AML-193 (cell line): ENCODE measurements at places on chromosomes 3 and 15.

DNA sequence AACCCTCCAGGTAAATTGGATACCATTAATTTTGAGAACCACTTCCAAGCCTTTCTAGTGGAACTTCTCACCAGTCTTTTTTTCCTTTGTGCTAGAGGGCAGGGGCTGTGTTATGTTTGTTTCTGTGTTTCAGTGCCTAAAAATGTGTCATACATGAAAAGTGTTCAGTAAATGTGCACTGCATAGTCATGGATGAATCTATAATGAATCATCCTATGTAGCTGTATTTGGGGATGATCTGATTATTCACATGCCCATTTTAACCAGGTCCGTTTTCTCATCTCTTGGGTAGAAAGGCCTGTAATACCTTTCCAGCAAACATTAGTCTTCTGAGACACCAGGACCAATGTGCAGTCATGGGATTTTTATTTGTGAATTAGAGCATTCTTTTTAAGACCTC lies 583.0 kb upstream of the GOLIM4 start:
- DNase-seq = no peak

GRCh38 chr3:48797626-48798025 lies 50.0 kb downstream of the PRKAR2A start:
- no peak for DNase-seq

DNA sequence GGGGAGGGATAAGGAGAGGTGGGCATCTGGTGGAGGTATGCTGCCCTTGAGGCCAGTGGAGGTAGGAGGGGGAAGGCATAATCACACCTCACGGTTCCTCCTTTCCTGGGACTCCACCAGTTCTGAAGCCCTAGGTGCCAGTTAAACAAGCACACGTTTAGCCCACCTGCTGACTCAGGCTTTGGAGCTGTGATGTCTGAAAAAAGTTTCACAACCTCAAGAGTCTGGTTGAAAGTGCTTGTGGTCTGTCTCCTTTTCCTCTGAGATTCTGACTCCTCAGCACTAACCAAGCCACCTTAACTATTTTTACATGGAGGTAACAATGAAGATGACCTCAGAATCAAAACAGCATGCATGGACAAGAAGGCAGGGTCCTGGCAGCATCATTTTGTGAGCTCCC lies 23.0 kb downstream of the HPS3 start:
- peak; percentile 12 for DNase-seq

- DNase-seq = no peak
Measured at GRCh38 chr3:134359121-134360010, 14.9 kb downstream of the AMOTL2 start.

GRCh38 chr3:111588527-111588926 lies 6.6 kb downstream of the ZBED2 start:
- no peak for DNase-seq

GRCh38 chr3:20523293-20523692 lies 337.3 kb upstream of the SGO1 start:
- no peak for DNase-seq

- no peak for DNase-seq
Measured at GRCh38 chr15:41605566-41605965, 46.6 kb downstream of the TYRO3 start.

- no peak for DNase-seq
Measured at GRCh38 chr15:64355348-64355943, 527 bp downstream of the CSNK1G1 start.

DNA sequence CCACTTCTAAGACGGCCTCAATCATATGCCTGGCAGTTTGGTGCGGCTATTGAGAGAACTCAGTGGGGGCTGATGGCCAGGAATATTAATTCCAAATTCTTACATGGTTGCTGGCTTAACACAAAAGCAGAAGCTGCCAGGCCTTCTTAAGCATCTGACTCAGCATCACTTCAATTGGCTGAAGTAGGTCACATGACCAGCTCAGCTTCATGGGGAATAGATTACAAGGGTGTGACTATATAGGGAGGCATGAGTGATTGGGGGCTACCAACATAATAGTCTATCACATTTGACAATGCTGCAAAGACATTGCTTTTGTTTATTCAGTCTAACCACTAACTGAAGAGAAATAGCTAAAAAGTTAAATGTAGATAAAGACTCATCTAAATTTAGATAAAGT lies 101.6 kb upstream of the ANKRD28 start:
- DNase-seq = no peak

DNA sequence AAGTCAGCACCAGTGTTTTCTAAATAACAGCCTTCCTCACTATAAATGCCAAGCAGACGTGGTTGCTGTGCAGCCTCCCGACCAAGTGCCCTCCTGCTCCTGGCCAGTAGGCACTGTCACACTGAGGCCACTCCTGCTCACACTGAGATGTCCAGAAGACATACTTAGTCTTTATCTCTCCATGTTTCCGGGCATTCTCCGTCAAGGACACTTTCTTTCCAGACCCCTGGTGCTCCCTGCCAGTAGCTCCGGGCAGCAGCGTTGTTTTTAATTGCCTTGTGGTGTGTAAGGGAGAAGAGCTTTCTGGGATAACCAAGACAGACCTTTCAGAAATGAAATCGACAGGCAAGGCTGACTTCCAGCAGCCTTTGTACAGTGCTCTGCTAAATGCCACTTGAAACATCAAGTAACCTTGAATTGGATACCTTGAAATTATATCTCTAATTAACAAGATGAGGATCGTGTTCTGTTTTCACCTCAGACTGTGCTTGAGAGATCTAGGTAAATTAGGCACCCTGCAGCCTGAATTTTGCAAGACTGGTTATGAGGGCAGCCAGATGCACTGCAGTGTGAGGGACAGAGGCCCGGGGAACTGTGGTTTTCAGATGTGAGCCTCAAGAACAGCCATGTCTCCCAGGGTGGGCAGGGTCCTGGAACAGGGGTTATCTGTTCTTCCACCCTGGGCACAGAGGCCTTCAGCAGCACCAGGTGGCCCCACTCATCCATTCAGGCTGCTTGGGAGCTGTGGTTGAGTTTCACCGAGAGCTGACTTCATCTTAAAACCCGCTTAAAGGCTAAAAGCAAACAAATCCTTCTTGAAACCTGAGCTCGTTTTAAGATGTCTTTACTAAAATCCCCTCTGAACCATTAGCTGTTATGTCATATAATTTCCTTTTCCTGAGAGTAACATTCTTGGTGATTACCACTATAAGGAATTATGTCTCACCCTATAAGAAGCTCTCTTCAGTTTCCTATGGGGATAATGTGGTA lies 105.5 kb upstream of the IL12A start:
- no peak for DNase-seq

DNA sequence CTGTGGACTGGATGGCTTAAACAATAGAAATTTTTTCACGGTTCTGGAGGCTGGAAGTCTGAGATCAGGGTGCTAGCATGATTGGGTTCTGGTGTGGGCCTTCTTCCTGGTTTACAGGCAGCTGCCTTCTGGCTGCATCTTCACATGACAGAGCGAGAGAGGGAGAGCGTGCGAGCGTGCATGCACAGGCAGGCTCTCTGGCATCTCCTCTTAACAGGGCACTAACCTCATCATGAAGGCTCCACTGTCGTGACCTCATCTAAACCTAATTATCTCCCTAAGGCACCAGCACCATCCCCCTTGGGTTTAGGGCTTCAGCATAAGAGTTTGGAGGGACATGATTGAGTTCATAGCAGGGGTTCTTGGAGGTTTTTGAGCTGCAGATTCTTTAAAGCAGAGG lies 292.0 kb upstream of the C2CD4B start:
- no peak for DNase-seq

GRCh38 chr3:40465456-40465855 lies 8.3 kb downstream of the RPL14 start:
- no peak for DNase-seq

GRCh38 chr15:40285151-40285550 lies 2.3 kb upstream of the ANKRD63 start:
- DNase-seq = no peak

GRCh38 chr3:187718802-187719201 lies 16.4 kb upstream of the RTP2 start:
- DNase-seq = no peak

GRCh38 chr15:60417112-60417511 lies 19.3 kb upstream of the ANXA2 start:
- no peak for DNase-seq

DNA sequence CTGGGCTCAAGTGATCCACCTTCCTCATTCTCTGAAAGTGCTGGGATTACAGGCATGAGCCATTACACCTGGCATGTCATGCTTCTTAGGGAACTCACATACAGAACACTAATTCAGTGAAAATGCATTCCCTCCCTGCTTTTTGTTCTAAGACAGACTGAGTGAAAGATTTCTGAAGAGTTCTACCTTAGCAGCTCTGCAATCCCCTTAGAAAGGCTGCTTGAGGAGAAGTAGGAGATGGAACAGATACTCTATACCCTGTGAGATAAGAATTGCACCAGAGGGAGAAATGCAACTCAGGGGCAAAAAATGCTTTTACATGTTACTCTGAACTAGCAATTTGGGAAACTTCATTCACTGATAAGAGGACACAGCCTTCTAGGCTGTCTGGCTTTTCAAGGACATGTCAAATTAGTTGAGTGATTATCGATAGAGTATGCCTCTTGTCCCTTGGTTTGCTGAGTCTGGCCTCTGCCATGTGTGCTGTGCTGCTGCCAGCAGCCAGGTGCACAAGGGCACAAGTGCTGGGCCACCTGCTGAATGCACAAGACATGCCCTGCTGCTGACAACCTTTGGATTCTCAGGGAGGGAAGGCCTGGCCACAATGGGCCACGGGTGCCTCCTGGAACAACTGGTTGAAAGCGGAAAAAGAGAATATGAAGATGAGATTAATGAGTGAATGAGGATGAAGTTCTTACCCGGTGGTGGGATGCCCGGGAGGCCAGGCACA lies 17.8 kb downstream of the UQCC5 start:
- DNase-seq = no peak

- no peak for DNase-seq
Measured at GRCh38 chr3:33377931-33378330, 62.3 kb downstream of the UBP1 start.

DNA sequence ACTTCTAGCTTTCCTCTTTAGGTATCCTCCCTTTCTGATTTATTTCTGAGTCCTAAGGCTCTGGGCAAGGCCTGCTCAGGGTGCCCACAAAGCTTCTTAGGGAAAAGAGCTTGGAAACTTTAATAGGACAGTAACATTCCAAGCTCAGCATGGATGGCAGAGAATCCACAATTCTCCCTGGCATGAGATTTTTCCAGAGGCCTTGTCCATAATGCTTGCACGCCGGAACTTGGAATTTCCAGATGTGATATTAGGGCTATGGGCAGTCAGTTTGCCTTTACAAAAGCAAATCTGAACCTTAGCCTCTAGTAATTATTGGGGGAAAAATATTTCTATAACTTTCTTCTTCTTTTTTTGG lies 139.0 kb upstream of the RBMS3 start:
- DNase-seq = no peak

DNA sequence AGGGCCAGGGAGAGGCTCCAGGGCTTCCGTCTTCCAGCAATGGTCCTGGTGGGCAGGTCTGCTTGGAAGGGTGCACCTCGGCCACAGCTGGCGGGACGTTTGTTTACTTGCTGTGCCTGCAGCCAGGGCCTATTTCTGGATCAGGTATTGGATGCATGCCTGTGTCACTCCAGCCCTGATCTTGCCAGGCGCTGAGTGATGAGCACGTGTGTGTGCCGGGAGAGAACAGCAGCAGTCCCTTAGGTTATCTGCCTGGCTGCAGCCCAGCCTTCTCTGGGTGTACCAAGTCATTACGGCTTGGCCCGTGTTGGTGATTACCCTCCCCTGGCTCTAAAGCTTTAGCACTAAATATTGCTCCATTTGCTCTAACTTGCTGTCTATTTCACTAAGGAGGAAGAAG lies 14.9 kb downstream of the CCDC32 start:
- DNase-seq = no peak

- DNase-seq = no peak
Measured at GRCh38 chr3:66430876-66431275, 69.9 kb downstream of the LRIG1 start.

DNA sequence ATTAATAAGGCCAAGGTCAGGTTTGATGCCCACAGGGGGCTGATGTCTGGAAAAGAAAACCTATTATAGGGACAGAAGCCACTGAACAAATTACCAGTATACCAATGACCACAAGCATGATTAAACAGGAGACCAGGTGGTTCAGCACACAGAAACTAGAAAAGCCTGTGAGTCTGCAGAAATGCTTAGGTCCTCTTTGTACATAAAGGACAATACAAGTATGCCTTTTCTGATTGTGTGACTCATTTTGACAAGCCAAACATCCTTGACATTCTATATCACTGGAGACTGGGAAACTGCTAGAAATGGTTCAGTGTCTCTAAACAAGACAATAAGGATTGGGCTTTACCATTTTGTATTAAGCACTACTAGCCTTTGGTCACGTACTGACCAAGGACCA lies 113.2 kb upstream of the MYO5C start:
- no peak for DNase-seq

DNA sequence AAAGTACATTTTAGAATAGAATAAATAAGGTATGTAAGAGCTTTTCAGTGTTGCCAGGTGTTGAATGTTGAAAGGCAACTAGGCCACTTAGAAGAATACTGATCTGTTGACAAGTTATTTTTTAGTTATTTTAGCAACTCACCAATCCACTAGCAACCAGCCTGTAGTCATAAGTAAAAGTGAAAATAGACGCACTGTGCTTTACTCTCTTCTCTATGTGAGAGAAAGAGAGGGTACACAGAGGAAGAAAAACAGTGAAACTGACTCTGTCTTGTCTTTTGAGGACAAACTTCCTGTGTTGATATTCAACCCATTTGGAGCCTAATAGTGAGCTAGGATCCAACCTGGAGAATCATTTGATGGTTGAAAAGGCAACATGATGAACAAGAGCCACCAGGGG lies 327.1 kb upstream of the GOLIM4 start:
- no peak for DNase-seq

- no peak for DNase-seq
Measured at GRCh38 chr15:63677778-63678177, 80.6 kb downstream of the FBXL22 start.

GRCh38 chr3:30941342-30941741 lies 46.9 kb upstream of the GADL1 start:
- DNase-seq = no peak

GRCh38 chr3:50275996-50276761 lies 2.7 kb upstream of the LSMEM2 start:
- DNase-seq = no peak

DNA sequence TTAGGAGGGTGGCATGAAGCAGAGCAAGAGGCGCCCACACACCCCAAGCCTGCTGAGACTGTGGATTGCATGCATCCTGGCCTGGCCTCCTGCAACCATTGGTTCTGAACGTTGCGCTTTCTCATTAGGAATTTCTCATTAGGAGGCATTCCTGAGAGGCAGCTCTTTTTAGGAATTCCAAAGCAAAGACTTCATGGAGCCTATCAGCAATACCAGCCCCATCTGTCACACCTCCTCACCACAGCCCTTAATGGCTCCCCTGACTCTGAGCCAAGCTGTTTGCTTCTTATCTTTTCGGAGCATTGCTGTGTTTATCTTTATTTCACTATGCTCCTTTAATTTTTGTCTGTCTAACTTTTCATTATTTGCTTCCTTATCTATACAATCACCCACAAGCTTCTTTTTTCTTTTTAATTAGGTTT lies 226.9 kb downstream of the CACNA2D3 start:
- no peak for DNase-seq

- no peak for DNase-seq
Measured at GRCh38 chr15:101250873-101251829, 697 bp downstream of the CHSY1 start.
